Fibroblast of skin of left biceps (primary cell): ENCODE measurements at places on chromosomes 7 and 10.

GRCh38 chr7:88230646-88231045 lies 10.8 kb upstream of the SRI start:
- no peak for DNase-seq

DNA sequence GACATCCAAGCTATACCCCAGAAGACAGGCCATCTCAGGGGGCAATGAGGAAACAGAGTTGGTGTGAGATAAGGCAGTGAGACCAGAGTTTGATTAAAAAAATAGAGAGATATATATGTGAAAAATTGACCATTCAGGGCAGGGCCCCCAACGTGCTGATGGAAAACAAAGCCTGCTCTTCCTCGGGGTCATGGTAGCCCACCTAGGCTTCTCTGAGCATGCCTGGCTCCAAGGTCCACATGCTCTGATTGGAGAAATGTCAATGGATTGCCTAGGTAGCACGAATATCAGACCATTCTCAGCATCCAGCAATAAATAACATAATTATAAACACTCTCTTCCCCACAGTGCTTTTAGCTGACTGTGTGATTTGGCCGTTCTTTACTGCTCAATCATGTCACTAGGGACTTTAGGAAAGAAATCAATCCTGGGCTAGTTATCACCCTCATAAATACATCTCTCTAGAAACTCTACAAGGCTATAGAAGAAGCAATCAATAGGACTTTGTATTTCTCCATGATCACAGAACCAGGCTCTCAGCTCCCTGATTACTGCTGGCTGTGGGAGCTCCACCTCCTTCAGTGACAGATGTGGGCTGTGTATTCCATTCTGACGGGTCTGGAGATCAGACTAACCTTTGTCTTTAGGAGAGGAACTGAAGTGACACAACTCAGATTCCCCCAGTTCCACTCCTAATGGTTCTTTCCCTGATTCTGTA lies 766.4 kb downstream of the GRID1 start:
- no peak for DNase-seq

DNA sequence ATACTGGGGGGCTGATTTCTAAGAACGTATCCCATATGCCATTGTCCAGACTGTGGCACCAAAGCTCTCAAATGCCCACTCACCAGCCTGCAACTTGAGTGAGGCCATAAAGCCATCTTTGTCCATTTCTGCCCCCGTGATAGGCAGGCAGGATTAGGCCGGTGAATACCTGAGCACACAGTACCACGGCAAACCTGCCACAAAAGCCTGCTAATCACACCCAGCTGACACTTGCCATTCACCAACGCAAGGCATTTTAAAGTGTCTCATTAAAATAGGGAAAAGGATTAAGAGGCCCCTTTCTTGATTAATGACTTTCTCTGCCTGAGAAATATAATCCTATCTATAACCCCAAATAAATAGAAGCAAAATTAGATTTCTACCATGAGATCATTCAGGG lies 111.4 kb upstream of the NANOS1 start:
- DNase-seq = no peak

GRCh38 chr7:23249486-23249885 lies 2.9 kb downstream of the GPNMB start:
- no peak for DNase-seq

DNA sequence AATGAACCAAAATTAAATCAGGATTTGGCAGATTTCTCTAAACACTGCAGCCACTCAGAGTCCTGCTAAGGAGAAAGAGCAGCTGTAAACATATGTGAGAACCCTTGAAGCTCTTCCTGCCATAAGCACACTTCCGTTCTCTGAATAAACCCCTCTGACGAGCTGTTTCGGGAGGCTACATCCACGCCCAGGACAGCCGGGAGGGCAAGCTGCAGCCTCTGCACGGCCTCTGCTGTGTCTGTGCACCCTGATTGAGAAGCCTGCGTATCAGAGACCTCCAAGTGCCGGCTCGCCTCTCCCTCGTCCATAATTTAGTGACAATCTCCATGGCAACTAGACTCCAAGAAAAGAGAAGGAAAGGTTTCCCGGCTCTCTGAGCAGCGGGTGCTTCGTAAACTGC lies 114.4 kb downstream of the PTPRN2 start:
- no peak for DNase-seq

DNA sequence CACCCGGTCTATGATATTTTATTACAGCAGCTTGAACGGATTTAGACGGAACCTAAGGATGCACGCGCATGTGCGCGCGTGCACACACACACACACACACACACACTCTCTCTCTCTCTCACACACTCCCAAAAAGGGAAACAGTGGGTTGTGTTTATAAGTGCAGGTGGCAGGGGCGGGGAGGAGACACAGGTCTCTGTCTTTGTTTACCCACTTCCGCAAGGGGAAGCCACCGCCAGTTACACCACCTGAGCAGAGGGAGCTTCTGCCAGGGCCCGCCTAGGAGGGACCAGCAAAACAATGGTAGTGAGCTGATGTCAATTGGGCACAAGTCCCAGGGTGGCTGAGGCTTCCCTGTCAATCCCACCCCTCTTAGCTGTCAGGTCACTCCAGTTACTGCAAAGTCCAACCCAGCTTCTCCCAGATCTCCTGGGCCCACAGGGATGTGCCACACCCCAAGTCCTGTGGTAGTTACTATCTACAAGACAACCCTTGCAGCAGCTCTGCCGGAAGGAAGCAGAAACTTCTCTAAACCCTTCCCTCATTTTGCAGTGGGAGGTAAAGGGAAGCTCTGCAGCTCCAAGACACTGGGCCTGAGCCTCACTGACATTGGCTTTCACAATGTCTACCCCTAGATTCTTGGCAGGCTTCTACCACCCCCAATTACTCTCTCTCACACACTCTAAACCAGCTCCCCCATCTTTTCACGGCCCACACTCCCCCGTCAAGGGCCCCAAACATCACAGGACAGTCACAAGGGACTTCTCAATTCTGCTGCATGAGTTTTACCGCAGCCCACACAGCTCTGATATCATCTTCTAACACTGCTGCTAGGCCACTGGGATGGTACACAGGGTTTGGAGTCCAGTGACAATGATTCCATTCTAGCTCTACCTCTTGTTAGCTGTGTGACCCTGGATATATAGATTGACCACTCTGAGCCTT lies 17.6 kb downstream of the ANXA11 start:
- DNase-seq = no peak

DNA sequence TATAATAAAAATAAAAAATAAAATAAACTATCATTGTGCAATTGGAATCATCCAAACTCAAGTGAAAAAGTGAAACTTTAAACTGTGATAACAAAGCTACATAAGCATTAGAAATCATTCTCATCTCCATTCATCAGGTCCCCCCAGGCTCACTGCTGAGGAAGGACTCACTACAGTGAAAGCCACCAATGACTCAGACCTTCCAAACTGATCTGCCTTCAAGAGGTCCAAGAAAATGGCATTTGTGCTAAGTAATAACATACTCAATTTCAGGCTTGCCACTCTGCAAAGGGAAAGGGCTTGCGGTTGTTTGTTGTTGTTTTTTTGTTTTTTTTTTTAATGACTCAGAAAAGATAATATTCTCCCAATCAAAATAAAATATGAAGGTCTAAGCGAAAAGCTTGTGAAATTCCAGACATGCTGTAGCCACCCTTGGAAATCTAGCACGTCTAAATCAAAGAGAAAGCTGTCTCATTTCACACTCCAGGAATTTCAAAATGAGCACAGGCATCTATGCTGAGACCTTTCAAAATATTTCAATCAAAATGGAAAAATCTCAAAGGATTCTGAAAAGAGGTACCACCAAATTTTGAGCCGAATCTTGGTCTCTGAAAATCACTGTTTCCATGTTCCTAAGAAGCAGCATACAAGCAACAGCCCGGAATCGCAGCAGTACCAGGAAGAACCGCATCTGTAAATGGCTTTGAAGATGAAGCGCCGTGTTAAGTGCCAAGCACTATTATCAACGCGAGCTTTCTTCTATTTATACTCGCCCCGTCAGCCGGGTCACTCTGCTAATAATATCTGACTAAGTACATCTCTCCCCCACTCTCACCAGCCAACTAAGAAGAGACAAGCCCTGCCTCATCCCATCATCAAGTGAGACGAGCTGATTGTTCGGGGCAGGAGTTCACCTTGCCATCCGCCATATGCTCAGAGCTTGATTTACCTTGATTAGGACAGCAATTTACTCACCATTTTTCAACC lies 13.5 kb downstream of the SFMBT2 start:
- no peak for DNase-seq

DNA sequence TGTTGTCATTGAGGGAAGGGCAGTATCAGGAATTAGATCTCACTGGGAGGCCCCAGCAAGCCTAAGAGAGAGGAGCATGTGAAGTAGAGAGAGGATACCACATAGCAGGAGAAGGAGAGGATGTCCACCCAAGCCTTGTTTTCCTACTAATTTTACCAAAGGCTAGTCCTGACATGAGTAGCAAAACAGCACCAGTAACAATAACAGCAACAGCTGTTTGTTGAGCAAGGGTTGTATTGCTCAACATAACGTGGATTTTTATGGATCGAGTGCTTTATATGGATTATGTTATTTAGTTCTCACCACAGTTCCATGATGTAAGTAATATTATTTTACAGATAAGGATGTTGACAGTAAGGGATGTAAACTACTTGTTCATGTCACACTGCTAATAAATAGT lies 135.2 kb upstream of the DLX6 start:
- DNase-seq = no peak

- peak; percentile 75 for DNase-seq
Observed at GRCh38 chr7:128031901-128032604, 816 bp upstream of the LRRC4 start.

- DNase-seq = no peak
Observed at GRCh38 chr7:150434240-150434639, 16.2 kb upstream of the GIMAP8 start.

DNA sequence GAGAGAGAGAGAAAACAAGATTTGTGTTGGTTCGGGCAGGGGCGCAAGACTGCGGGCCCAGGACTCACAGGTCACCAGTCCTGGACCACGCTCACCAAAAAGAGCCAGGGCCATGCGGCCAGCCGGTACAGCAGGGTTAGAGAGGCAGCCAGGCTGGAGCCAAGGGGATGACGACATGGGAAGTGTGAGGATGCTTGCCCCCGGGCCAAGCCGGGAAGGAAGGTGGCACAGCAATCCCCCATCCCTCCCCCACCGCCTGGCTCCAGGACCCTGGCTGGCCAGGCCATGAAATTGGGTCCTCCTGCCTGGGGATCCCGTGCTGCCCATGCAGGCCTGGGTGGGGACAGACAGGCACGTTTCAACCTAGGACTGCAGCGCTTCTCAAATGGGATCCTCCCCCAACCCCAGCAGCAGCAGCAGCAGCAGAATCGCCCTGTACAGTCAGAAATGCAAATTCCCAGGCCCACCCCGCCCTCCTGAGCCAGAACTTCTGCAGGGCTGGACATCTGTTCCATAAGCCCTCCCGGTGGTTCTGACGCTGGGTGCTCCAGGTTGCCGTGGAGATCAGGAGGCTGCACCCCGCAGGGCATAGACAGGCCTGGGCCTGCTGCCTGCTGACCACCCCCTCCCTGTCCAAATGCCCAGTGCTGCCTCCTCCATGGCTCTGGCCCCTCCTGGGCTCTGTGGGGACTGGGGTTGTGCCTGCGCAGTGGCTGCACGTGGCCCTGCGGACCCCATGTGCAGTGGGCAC lies 35.0 kb downstream of the YKT6 start:
- no peak for DNase-seq

GRCh38 chr7:116888895-116889294 lies 26.5 kb downstream of the CAPZA2 start:
- no peak for DNase-seq

- no peak for DNase-seq
Observed at GRCh38 chr10:86048973-86049372, 317.6 kb downstream of the GRID1 start.

- no peak for DNase-seq
Observed at GRCh38 chr10:53403688-53404087, 631.1 kb upstream of the MBL2 start.
